Anterior cingulate cortex (tissue), 58 donors: ENCODE measurements at places on chromosomes 16 and 17.
A peak's percentile ranks its signal among the peaks of the same experiment; 100 is the strongest.

GRCh38 chr17:21194226-21194625 is 19.7 kb downstream of the TMEM11 start:
- DNase-seq = no peak

DNA sequence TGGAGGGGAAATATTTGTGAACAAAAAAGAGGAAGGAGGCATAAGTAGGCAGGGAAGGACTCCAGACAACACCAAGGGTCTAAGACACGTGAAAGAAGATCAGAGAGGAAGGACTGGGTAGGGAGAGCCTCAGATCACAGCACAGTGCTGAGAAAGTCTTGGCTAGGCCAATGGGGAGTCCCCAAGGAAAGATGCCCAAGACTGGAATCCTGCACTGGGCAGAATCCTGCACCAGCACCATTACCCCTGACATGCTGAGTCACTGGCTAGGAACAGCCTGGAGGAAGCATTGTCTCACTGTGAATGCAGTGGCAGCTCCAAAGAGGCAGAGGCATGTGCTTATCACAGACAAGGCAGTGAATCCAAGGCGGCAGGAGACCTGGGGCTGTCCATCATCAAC is 19.2 kb downstream of the CLEC19A start:
- no peak for DNase-seq

- DNase-seq = no peak
Measured at GRCh38 chr17:49618028-49618611, 42.4 kb downstream of the NXPH3 start.

- no peak for DNase-seq
Measured at GRCh38 chr16:79714440-79714839, 113.9 kb upstream of the MAF start.

- peak; percentile 14 for DNase-seq
Measured at GRCh38 chr17:29069526-29070041, 26.6 kb downstream of the PIPOX start.

GRCh38 chr16:19524616-19525384 is 1.1 kb downstream of the CCP110 start:
- peak; percentile 61 for DNase-seq

DNA sequence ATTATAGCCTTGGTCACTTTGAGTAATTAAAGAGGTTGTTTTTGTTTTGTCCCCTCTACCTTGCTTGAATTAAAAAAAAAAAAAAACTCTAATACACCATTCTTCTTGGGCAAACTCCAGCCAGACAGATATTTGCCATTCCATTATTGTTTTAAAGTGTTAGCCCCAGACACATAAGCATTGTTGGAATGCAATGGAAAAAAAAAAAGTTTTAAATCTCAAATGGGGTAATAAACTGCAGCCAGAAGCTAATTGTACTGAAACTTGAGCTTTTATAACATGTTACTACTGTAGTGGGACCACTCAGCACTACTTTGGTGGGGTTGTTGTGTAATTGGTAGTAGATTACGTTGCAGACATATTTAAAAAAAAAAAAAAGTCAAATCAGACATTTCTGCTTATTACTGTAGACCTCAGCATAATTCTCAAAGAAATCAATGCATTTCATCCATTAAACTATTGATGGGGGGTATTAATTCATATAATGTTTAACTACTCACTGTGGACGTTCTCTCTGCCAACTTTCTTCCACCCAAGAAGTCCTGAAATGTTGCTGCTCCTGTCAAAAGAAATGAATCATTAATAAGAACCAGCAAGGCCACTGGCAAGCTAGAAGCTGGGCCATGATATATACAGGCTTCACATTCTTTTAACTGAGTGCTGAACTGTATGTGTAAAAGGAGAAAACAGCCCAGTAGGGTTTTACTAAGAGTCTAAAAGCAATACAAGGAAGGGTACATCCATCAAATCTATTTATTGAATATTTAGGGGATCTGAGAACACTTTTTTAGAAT is 626.6 kb upstream of the SOX9 start:
- no peak for DNase-seq

- peak; percentile 43 for DNase-seq
Measured at GRCh38 chr17:31318298-31318801, 3.1 kb downstream of the EVI2A start.

- DNase-seq = no peak
Measured at GRCh38 chr17:65005858-65006257, 50.7 kb downstream of the GNA13 start.

DNA sequence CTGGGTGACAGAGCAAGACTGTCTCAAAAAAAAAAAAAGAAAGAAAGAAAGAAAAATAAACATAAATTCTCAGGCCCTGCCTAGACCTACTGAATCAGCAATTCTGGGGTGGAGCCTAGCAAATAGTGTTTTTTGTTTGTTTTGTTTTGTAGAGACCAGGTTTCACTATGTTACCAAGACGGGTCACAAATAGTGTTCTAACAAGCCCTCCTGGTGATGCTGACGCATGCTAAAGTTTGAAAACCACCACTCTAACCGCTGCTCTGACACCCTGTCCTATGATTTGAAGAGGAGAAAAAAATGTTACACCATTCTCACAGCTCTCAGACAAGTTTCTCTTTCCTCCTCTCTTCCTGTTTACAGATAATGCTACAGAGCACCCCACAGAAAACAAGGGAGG is 1.5 kb downstream of the MRPL10 start:
- DNase-seq = no peak
